HFFc6 (cell line): ENCODE measurements at places on chromosomes 6 and 20.
A peak's percentile ranks its signal among the peaks of the same experiment; 100 is the strongest.

- no peak for DNase-seq
These were observed 19.2 kb downstream of the C6orf62 start for GRCh38 chr6:24699521-24700359.

DNA sequence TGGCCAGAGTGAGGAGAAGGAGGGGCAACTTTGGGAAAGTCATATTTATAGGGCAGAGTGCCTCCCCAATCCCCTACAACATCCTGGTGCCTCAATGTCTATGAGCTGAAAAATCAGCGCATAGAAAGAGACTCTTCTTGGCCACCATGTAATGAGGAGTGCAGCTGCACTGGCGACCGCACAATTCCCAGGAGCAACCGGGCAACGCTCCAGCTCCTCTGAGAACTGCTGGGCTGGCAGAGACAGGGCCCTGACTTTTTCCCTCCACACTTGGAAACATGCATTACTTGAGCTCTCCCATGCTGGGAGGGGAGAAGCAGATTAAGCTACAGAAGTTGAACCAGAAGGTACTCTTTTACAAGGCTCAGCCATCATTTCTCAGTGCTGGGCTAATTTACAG lies 31.4 kb upstream of the MARCKS start:
- peak; percentile 15 for DNase-seq

- DNase-seq: no peak
These were observed 11.1 kb upstream of the EXOC2 start for GRCh38 chr6:704046-704445.

- no peak for DNase-seq
These were observed 15.2 kb downstream of the TBX18 start for GRCh38 chr6:84749181-84749580.

DNA sequence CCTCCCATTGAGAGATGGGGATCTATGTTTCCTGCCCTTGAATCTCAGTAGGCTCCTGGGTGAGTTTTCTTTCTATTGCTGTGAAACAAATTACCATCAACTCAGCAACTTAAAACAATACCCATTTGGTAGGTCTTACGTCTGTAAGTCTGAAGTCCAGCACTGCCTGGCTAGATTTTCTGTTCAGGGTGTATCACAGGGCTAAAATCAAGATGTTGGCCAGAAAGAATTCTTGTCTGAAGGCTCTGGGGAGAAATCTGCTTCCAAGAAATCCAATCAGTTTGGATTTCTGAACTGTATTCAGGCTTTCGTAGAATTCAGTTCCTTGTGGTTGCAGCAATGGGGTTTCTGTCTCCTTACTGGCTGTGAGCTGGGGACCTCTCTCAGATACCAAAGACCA lies 99.6 kb upstream of the SLC24A3 start:
- DNase-seq: no peak

DNA sequence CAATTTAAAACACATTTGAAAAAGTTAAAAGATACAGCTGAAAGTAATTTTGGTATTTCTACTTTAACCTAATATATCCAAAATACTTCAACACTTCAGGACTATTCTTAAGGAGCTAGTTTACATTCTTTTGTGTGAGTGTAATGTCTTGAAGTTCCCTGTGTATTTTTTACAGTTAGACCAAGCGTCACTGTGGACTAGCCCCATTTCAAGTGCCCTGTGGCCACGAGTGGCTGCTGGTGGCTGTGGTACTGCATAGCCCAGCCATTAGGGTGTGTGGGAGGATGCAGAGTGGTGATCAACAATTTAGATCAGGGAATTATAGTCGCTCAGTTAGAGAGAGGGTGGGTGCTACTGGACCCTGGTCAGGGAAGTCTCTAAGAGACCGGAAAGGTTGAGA lies 869 bp upstream of the CST5 start:
- no peak for DNase-seq

DNA sequence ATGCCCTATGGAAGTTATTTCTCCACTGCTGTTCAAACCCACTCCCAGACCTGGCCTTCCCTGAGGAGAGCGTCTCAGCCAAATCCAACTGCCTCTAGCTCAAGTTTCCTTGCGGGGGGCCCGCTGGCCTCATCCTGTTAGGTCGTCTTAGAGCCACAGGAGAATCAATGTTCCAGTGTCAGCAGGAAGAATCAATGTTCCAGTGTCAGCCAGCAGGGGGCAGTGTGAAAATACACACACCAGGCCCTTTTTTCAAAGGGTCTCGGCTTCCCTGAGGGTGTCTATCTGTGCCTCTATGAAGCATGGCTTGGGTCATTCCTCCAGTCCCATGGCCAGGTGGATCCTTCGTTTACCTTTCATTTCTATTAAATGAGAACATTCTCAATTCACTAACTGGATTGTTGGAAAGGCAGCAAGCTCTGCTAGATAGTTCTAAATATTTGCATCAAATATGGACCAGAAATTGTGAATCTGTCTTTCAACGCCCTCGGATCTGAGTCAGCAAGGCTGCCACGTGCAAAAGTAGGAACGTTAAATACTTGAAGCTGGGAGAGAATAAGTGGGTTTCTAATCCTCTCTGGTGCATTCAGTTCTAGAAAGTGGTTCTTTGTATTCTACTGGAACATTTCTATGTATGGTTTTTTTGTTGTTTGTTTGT lies 19.2 kb downstream of the PRND start:
- DNase-seq: no peak

DNA sequence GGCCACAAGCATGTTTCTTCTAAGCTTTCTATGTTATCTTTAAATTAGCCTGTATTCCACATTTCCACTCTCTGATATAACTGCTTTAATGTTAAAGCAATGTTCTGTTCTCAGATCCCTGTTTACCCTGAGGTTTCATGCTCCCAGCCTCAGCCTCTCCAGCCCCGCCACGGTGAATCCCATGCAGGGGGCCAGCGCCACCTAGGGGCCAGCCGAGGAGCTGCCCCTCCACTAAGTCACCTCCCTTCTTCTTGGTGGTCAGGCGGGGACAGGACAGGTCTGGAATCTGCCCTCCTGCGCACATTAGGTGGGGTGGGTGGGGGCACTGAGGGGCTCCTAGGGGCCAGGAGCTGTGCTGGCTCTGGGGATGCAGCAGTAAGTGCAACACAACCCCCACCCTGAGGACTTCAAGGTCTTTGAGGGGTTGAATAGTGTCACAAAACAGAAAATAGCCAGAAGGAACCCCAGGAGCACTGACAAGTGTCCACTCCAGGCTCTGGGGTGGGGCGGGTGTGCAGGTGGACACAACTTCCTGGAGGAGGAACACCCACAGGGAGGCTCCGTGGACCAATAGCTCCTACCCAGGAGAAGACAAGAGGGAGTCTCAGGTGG lies 61.6 kb downstream of the RAB44 start:
- DNase-seq: peak; percentile 65
